ENCODE measurements at places on chromosomes 5 and 9. TPM values are rescaled to one million over a fixed set of nuclear protein-coding genes. Genes with fewer than 3 reads are reported as not detected.

BARHL1 gene
- total RNA-seq: not detected

ROR2 gene
- total RNA-seq: 0.65 TPM

SPATA6L gene
- total RNA-seq: 2.4 TPM

GRCh38 chr9:69131682-69132081 lies 42.4 kb upstream of the TJP2 start:
- DNase-seq: no peak

CTNND2 gene
- total RNA-seq: 41.3 TPM

PCDHB10 gene
- 0.94 TPM for total RNA-seq

DNA sequence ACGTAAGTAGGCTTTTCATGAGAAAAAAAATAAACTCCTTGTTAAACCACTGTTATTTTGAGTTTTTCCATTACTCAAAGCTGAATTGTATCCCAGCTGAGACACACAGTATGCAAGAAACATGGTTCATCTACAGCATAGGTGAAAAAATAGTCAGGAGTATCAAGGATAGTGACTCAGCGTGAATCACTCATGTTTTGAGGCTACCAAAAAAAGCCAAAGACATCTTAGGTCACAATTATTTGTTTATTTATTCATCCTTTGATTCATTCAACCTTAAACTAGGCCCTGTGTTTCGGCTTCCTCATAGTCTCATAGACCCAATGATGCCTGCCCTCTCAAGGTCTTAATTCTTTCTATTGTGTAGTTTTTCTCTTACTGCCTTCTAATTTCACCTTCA lies 32.9 kb upstream of the STX17 start:
- no peak for DNase-seq

GRCh38 chr9:98518556-98518955 lies 190.2 kb downstream of the GABBR2 start:
- DNase-seq: no peak

- DNase-seq: no peak
Measured at GRCh38 chr5:89573345-89573744, 690.4 kb upstream of the MEF2C start.

TLX3 gene
- total RNA-seq: not detected

Measured in cardiac septum (tissue), 1 donor.